ENCODE measurements at places on chromosomes 11 and 22. TPM values are rescaled to one million over a fixed set of nuclear protein-coding genes. Genes with fewer than 3 reads are reported as not detected.

BTBD18 gene
- polyA plus RNA-seq = not detected

MUC2 gene
- not detected for polyA plus RNA-seq

APOC3 gene
- not detected for polyA plus RNA-seq

DDT gene
- 116 TPM for polyA plus RNA-seq

TIGD3 gene
- 7.1 TPM for polyA plus RNA-seq

GAB2 gene
- polyA plus RNA-seq = 137 TPM

IGLL1 gene
- not detected for polyA plus RNA-seq

CAPRIN1 gene
- 135 TPM for polyA plus RNA-seq

OR5AR1 gene
- polyA plus RNA-seq = not detected

FAR1 gene
- polyA plus RNA-seq = 7.0 TPM

THOC5 gene
- 30.5 TPM for polyA plus RNA-seq

PDGFD gene
- 0.75 TPM for polyA plus RNA-seq

PPP1R14B gene
- 334 TPM for polyA plus RNA-seq

MEN1 gene
- polyA plus RNA-seq = 59.7 TPM

TRIOBP gene
- polyA plus RNA-seq = 18.3 TPM

KDELR3 gene
- polyA plus RNA-seq = 1.1 TPM

GLB1L2 gene
- 15.2 TPM for polyA plus RNA-seq

IPO7 gene
- polyA plus RNA-seq = 28.0 TPM

HTR3B gene
- polyA plus RNA-seq = 0.20 TPM

LINC01488 gene
- polyA plus RNA-seq = not detected

BATF2 gene
- 1.4 TPM for polyA plus RNA-seq

DNAJC4 gene
- polyA plus RNA-seq = 204 TPM

DGCR6 gene
- polyA plus RNA-seq = 7.1 TPM

IL10RA gene
- 2.6 TPM for polyA plus RNA-seq

ANKK1 gene
- polyA plus RNA-seq = 0.12 TPM

GAB4 gene
- not detected for polyA plus RNA-seq

ART1 gene
- polyA plus RNA-seq = not detected

BRSK2 gene
- polyA plus RNA-seq = 43.6 TPM

RFPL2 gene
- polyA plus RNA-seq = 5.3 TPM

CSTF3 gene
- polyA plus RNA-seq = 25.4 TPM

SLC22A12 gene
- not detected for polyA plus RNA-seq

DYNC2H1 gene
- polyA plus RNA-seq = 3.1 TPM

VSTM5 gene
- polyA plus RNA-seq = 2.1 TPM

C22orf31 gene
- polyA plus RNA-seq = 0.36 TPM

MPST gene
- 65.7 TPM for polyA plus RNA-seq

VPS51 gene
- polyA plus RNA-seq = 211 TPM

ZP1 gene
- polyA plus RNA-seq = 1.0 TPM

WT1 gene
- polyA plus RNA-seq = not detected

CPT1B gene
- 6.1 TPM for polyA plus RNA-seq

DDIAS gene
- 2.9 TPM for polyA plus RNA-seq

KCNJ4 gene
- 18.1 TPM for polyA plus RNA-seq

TRIM68 gene
- polyA plus RNA-seq = 4.8 TPM

OR4C5 gene
- polyA plus RNA-seq = not detected

PHOX2A gene
- 9.1 TPM for polyA plus RNA-seq

SLC5A1 gene
- polyA plus RNA-seq = 3.0 TPM

MS4A3 gene
- polyA plus RNA-seq = not detected

MRGPRX4 gene
- polyA plus RNA-seq = not detected

YAP1 gene
- polyA plus RNA-seq = 6.4 TPM

BACE1 gene
- 90.0 TPM for polyA plus RNA-seq

GGTLC3 gene
- not detected for polyA plus RNA-seq

POTEH gene
- not detected for polyA plus RNA-seq

CSRP3 gene
- polyA plus RNA-seq = not detected
